ENCODE measurements at places on chromosomes 12 and 14.

GRCh38 chr12:121893961-121894460, 5.4 kb downstream of the PSMD9 start:
- no peak for DNase-seq

DNA sequence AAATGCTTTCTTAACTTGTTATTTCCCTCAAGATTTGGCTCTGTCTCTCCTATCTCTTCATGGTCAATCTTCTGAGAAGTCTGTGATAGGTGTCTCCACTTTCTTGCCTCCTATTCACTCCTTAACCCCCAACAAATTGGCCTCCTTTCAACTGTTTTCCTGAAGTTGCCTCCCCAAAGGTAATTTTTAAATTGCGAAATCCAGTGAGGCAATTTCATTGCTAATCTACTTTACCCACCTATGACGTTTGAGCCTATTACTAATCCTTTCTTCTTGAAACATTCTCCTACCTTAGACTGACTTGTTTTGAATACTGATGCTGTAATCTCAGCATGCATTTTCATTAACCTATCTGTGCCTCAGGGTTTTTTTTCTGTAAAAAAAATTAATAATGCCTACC, 6.0 kb upstream of the KCNH5 start:
- DNase-seq, result no peak

- DNase-seq, result no peak
Measured at GRCh38 chr12:69385038-69385437, 25.5 kb downstream of the YEATS4 start.

- no peak for DNase-seq
Measured at GRCh38 chr12:3256103-3256631, 179.0 kb downstream of the TSPAN9 start.

DNA sequence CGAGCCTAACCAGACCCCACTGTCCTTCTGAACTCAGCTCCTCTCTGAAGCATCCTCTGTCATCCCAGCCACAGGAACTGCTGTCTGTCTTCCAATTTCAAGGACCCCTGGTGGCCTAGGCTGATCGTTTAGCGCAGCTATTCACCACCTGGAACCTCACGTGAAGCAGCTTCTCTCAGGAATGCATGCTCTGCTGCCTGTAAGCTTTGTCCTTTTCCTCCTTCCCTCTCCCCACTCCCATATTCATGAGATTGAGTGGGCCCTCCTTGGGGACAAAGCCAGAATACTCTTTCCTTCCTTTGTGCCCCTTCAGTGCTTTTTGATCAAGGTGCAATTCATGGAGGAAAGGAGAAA, 17.2 kb downstream of the DPF3 start:
- no peak for DNase-seq

GRCh38 chr12:79595273-79595672, 95.5 kb downstream of the PAWR start:
- DNase-seq, result no peak

DNA sequence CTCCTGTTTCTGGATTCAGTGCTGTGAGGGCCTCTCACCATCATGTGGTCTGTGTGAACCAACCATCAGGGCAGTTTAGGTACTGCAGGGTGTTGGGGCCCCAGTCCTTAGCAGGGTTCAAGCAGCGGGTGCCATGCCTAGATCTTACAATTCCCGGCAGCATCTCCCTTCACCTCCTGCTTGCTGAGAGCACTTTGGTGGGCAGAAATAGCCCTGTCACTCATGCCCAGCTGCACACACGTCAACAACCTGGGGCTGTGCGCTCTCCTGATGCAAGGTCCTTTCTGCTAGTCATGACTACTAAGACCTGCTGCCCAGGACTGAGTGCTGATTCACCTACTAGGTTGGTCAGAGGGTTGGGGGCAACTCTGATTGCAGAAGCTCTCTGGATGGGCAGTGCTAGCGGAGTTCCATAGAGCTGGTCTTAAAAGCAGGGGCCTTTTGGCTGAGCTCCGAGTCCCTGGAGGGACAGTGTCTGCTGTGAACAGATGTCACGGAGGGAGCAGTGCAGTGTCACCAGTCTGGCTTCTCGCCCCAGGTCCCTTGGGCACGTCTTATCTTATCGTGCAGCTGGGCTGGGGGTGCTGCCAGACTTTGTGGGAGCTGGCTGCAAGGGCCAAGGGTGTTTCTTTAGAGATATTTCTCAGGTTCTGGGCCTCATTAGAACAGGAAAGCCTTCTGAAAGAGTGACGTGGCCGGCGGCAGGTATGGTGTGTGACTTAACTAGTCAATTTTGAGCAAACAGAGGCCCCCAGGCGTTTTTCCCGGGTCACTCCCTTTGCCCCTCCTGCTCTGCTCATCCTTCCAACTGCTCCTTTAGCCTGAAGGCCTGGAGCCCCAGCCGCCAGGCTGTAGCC, 71.8 kb downstream of the NINJ2 start:
- no peak for DNase-seq

DNA sequence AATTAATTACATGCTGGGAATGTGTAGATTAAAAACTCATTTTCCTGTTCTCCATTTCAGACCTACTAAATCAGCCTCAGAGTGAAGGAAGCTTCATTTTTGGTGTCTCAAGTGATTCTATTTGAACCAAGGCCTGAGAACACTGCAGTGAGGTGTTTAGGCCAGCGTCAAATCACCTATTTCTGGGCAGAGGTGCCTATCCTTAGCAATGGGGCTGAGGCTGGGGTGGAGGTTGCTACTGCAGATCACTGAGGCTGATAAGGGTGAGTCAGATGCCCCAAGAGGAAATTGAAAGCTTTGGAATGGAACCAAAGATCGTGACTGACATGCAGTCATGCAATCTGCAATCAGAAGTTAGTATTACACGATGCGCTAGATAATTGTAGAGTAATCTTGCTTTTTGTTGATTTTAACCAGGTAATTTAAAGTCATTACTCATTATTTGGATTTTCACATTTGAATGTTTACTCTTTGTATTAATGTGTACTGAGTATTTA, 4.4 kb downstream of the TXNRD1 start:
- DNase-seq, result peak; percentile 8

- no peak for DNase-seq
Measured at GRCh38 chr14:26200687-26201086, 397.1 kb downstream of the NOVA1 start.

DNA sequence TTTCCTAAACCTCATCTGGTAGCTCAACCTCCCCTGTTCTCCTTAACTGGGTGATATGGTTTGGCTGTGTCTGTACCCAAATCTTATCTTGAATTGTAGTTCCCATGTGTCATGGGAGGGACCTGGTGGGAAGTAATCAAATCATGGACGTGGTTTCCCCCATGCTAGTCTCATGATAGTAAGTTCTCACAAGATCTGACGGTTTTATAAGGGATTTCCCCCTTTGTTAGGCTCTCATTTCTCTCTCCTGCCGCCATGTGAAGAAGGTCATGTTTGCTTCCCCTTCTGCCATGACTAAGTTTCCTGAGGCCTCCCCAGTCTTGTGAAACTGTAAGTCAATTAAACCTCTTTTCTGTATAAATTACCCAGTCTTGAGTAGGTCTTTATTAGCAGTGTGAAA, 19.5 kb downstream of the COX16 start:
- no peak for DNase-seq

DNA sequence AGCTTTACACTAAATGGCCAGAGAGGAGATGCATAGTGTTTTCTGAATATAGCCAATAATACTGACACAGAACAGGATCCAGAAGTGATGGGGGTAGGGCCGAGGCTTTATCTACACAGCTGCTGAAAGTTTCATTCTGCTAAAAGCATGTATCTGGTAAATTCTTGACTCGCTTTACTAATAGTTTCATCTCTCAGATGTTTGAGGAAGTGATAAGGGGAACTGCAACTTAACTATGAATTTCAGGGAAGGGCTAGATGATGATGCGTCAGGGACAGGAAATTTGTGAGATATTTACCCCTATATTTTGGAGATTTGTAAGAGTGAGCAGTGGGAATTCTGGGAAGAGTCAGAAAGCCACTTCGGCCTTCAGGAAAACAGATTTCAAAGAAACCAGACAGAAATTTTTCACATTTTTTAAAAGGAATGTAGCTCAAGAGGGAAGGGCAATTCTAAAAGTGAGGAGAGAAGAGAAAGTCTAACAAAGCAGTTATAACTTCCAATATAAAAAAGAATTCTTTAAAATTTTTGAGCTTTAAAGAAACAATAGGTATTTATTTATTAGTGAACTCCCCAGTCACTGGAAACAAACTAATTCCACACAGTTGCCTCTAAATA, 243.1 kb downstream of the BCAT1 start:
- no peak for DNase-seq

DNA sequence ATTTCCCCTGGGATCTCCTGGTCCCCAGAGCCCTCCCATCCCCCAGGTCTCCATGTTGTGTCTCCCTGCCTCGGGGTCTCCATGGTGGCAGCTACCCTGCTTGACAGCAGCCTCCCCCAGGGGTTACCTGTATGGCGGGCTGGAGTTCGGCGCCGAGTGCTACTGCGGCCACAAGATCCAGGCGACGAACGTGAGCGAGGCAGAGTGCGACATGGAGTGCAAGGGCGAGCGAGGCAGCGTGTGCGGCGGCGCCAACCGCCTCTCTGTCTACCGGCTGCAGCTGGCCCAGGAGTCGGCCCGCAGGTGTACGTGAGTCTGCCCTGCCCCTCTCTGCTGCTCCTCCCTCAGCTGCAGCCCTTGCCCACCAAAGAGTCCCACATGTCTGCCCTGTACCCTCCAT, 80.9 kb downstream of the WSCD2 start:
- no peak for DNase-seq

DNA sequence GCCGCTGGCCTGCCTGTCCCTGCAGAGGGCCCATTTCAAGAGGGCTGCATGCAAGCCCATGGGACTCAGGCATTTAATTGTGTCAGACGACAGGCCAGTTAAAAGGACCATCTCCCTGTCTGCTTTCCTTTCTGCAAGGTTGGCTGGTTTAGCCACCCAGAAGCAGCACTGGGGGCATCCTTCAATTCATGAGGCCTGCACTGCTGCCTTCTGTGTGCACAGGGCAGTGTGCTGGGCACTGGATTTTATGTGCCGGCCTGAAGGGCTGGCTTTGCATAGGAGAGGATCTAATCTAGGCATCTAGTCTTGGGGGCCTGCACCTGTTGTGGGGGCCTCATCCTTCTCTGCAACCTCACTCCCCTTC, 114.1 kb upstream of the FKBP4 start:
- no peak for DNase-seq

- DNase-seq, result no peak
Measured at GRCh38 chr12:69884386-69884785, 59.4 kb downstream of the MYRFL start.

- no peak for DNase-seq
Measured at GRCh38 chr12:12531194-12531593, 31.5 kb downstream of the DUSP16 start.

GRCh38 chr12:82950356-82950755, 263.6 kb downstream of the TMTC2 start:
- DNase-seq, result no peak

- peak; percentile 32 for DNase-seq
Measured at GRCh38 chr12:28872654-28873268, 276.3 kb upstream of the FAR2 start.

- no peak for DNase-seq
Measured at GRCh38 chr14:23862513-23862912, 91.1 kb upstream of the DHRS4 start.

- DNase-seq, result no peak
Measured at GRCh38 chr12:19402211-19402610, 37.1 kb upstream of the AEBP2 start.

- DNase-seq, result no peak
Measured at GRCh38 chr14:85461432-85462133, 68.4 kb upstream of the FLRT2 start.

GRCh38 chr14:95425369-95426115, 90.9 kb downstream of the SYNE3 start:
- no peak for DNase-seq

DNA sequence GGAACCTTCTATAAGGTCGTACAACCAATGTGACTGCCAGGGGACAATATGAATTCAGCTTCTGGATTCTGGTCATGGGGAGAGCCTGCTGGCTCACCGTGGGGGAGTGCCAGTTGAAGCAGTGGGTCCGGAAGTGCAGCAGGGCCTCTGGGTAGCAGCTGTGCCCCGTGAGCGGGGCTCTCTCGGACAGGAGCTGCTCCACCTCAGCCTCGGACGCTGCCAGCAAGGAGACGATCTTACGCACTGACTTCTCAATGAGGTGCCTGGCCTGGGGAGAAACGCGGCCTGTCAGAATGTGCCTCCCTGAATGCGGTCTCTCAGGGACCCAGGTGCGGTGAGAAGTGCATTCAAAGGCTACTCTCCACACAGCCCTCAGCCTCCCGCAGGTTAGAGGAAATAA, 42.0 kb downstream of the LGMN start:
- DNase-seq, result no peak

DNA sequence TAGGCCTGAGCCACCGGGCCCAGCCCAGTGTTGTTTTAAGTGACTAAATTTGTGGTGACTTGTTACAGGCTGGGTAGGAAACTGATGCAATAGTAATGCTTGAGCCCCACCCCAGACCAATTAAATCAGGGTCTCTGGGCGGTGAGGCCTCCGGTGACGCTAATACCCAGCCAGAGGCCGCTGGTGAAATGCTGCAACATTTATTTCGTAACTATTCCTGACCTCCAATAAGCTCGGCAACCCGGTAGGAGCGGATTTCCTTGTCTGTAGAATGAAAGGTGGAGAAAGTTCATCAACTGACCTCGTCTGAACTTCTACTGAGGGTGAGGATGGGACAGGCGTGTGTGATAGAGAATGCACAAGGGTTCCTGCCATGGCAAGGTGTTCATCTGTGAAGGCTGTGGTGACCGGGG, 42.3 kb downstream of the FZD10 start:
- no peak for DNase-seq

DNA sequence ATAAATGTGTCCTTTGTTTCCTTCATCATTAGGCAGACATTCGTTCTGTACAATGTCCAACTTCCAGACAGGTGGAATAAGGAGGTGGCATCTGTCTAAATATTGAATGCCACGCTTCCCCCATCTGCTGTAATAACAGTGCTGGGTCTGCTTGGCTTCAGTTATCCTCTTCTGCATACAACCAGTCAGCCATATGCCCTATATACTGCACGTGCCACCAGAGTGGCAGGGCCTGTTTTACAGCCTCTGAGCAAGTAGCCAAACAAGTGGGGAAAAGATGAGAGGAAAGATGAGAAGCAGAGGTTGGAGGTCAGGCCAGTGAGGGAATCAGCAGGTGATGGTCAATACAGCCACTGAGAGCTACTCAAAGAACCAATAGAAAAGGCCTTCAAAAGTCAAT, 55.4 kb downstream of the OTX2 start:
- no peak for DNase-seq

- no peak for DNase-seq
Measured at GRCh38 chr12:97222391-97222790, 240.2 kb upstream of the RMST start.

DNA sequence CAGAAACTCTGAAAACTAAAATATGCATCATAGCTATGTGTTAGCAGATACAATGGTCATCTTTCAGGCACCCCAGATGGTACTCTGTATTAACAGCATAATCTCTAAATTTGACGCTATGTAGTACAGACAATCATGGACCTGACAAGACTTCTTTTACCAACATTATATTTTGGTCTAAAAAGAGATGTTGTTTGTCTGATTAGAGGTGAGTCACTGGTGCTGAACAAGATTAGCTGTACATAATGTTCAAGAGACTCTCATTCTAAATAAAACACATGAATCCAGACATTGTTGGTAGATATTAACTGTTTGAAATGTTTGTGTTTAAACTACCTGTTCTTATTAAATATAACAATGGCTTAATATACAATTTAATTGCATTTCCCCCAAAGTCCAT, 146.4 kb upstream of the LMNTD1 start:
- no peak for DNase-seq

- DNase-seq, result no peak
Measured at GRCh38 chr12:3990501-3991280, 117.5 kb upstream of the PARP11 start.

Measured in SK-N-MC (cell line).